MG63 (cell line): ENCODE measurements at places on chromosomes 12 and 14.
A peak's percentile ranks its signal among the peaks of the same experiment; 100 is the strongest.

- DNase-seq, result no peak
These were observed 113.8 kb downstream of the EGLN3 start for GRCh38 chr14:33836900-33837577.

DNA sequence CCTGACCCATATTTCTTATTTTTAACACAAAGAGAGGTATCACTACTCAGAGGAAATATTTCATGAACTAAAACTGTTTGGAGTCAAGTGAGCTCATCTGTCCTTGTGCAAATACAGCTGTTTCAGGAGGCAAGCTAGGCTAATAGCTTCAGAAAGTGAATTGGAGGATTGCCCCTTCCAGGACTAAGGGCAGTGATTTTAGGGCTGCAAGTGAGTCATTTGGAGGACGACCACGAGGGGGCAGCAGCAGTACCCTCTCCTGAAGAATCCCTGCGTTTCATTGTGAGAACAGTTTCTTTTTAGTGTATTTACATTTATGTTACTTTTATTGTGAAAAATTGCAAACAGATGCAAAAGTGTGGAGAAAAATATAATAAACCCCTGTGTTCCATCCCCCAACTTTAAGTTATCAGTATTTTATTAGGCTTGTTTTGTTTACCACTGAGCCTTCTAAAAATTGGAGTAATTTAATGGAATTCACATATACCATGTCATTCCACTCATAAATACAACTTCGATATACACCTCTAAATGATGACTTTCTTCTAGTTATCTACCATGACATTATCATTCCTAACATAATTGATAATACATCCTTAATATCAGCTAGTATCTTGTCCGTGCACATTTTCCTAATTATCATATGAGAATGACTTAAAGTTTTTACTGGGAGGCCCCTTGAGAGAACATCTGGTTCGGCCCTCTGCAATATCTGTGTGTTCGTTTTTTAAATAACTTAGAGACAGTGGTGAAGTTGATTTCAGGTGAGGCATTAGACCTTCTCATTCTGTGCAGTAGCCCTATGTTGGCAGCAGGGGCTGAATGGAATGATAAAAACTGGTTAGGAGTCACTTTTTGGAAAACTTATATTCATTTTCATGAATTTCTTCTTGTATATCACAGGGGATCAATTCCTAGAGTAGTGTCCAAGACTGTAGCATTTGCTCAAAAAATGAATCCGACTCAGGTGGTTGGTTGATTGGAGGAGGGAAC lies 13.7 kb downstream of the FOXJ2 start:
- peak; percentile 62 for DNase-seq

- no peak for DNase-seq
These were observed 21.7 kb downstream of the GALNT16 start for GRCh38 chr14:69281450-69282169.

DNA sequence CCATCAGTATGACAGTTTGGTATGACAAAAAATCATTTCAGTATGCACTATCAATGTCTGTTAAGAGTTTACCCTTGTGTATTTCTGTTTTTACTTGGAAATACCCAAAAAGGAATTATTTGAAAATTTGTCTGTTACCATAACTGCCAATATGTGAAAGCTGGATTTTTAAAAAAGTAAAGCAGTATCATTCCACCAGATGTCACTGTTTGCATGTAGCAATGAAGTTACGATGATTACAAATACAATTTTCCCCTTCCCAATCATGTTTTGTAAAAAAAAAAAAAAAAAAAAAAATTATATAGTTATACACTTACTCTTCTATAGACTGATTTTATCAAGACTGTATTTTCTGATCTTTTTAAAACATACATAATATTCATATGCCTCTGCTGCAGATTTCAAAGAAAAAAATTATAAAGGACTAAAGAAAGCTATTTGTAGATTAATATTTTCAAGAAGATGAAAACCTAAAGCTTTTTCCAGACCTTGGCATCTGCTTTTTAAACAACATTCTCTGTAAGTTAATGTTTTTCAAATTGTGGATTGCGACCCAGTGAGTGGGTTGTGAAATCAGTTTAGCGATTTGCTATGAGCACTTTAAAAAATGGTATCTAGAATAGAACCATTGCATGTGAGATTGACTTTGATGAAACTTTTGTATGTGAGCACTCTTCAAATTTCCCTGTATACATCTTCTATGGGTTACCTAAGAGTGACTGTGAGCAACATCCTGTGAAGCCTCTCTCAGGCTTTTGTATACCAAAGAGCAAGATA lies 114.2 kb downstream of the TTC6 start:
- DNase-seq, result no peak

- DNase-seq, result no peak
These were observed 46.3 kb upstream of the STON2 start for GRCh38 chr14:81446279-81447007.

DNA sequence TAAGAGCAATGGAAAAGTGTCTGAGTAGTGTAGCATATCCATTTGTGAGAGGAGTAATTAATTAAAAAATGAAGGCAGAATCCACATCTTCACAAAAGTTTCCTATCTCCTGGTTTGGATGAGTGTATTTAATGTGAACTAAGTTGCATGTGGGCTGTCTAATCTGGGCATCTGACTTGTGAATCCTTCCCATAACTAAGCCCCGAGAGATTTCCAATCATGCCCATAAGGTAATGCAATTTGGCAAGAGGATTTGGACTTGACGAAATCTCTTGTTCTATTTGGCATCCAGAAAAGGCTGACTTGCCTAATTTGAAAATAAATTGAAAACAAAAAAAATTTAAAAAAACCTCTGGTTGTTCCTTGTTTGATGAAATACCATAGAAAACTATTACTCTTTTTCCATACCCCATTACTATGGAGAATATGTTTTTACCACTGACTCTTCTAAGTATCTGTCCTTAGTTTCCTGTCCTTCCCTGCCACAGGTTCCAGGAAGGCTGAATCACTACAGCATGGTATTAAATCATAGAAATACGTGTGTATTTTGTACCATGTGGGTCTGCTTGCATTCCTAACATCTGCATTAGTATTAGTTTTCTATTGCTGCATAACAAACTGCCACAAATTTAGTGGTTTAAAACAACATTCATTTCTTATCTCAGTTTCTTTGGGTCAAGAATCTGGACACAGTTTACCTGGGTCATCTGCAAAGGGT lies 48.4 kb downstream of the ETV6 start:
- peak; percentile 40 for DNase-seq

GRCh38 chr12:101909646-101910045 lies 32.3 kb downstream of the DRAM1 start:
- DNase-seq, result no peak

DNA sequence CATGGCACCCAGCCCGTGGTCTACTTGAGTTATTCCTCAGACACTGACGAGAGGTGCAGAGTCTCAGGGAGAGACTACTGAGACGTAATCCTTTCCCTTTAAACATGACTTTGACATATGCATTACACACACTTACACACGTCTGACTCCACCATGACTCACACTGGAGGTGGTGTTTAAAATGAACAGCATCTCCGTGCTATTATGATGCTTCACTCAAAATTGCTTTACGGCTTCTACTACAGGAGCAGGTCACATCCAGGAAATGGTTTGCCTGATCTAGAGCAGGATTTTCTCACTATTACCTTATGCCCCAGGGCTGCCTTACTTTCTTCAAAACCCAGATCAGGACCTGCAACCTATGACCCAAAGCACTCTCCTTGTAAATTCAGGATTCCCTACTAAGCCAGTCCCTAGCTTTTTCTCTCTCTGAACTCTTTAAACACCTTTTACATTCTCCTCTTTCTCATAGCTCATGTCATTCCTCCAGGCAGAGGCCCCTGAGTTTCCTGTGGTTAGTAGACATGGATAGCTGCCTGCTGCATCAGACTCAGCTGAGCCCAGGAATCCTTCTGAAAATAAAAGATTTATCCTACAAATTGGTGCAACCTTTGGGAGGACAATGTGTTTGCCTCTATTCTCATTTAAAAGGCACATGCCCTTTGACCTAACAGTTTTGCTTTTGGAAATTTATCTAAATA lies 31.2 kb downstream of the TMCC3 start:
- DNase-seq, result peak; percentile 75

GRCh38 chr12:51326698-51327439 lies 2.9 kb upstream of the BIN2 start:
- peak; percentile 18 for DNase-seq

DNA sequence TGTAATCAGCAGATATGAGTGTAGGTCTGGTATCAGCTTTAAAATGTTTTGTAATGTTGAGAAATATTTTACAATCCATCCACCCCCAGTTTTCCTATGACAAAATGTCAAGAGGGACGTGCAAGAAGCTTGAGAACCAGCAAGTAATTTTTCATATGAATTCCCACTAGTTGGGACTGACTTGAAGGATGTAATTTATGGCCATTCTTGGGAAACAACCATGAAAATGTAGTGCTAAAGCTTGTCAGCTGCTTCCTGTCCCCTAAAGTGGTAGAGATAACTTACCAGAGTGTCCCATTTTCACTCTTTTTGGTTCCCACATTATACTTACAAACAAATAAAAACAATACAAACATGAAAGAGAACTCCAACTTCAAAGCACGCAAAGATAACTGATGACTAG lies 63.9 kb downstream of the RERG start:
- DNase-seq, result no peak

- DNase-seq, result no peak
These were observed 200.5 kb upstream of the DCN start for GRCh38 chr12:91383099-91383498.

DNA sequence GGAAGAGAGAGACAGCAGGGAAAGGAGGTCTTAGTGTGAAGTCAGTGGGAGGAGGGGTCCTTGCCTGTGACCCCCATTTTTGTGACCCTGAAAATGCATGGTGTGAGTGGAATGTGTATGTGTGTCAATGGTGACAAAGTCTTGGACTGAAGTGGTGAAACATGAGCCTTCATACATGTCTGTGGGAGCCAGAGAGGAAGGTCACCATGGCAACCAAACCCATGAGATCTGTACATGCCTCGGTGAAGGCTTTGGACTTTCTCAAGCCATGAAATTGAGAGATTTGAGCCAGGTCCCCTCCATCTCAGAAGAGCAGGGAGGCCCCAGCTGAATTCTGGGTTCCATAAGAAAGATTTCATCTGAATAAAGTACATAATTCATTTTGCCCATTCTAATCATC lies 108.7 kb downstream of the TTC8 start:
- no peak for DNase-seq

DNA sequence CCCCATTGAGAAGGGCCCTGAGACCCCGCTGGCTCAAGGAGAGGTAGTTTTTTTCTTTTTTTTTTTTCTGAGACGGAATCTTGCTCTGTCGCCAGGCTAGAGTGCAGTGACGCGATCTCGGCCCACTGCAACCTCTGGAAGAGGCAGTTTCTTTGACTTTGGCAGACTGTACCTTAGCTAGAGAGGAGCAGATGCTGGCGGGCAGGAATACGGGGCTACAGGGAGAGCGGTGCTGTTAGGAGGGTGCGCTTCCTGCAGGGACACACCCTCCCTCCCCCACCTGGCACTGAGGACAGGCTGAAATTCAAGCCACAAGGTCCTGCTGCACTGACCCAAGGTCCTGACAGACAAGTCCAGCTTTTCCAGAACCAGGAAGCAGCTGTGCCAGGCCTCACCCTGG lies 32.2 kb upstream of the NUDT14 start:
- no peak for DNase-seq

- no peak for DNase-seq
These were observed 5.5 kb downstream of the ITGA5 start for GRCh38 chr12:54413284-54414190.

DNA sequence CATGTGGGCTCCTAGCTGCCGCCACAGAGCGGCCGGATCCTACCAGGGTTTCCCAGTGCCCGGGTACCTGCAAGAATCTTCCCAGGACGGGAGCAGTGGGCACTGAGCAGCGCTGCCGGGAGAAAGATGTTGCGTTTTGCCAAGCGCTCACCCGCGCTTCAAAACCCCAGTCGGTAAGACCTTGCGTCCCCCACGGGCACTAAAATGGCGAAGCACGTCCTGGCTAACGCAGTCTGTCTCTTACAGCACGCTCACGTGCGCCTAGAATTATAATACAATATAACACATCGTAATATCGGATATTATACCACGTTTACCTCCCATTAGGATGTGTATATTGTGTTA lies 35.1 kb upstream of the TBX5 start:
- no peak for DNase-seq

DNA sequence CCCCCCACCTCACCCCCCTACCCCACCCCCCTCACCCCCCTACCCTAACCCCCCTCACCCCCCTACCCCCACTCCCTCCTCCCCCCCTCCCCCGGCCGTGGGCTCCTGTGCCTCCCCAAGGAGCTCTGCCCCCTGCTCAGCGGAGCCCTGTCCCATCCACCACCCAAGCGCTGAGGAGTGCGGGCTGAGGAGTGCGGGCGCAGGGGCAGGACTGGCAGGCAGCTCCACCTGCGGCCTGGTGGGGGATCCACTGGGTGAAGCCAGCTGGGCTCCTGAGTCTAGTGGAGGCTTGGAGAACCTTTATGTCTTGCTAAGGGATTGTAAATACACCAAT lies 2.3 kb upstream of the JPH4 start:
- no peak for DNase-seq
